ENCODE measurements at places on chromosomes 13 and 19. TPM values are rescaled to one million over a fixed set of nuclear protein-coding genes. Genes with fewer than 3 reads are reported as not detected.

- no peak for DNase-seq
These were observed 15.4 kb upstream of the ZNF681 start for GRCh38 chr19:23774106-23774505.

DNA sequence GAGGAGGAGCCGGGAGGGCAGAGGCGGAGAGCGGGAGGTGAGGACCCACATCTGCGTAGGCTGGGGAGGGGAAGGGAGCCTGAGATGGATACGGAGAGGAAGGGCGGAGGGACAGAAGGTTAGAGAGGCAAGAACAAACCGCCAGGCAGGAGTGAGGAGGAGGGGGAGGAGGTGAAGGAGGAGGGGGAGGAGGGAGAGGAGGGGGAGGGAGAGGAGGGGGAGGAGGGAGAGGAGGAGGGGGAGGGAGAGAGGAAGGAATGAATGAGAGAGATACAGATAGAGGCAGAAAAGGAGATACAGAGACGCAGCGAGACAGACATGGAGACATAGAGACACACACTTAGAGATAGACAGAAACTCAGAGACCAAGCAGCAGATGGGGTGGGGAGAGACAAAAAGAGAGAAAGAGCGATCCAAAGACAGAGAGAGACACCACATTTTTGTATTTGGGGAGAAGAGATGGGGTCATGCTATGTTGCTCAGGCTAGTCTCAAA lies 782 bp upstream of the CA11 start:
- no peak for DNase-seq

- DNase-seq, result no peak
These were observed 195.5 kb downstream of the RGCC start for GRCh38 chr13:41652735-41653361.

URAD gene
- total RNA-seq, result not detected

DNA sequence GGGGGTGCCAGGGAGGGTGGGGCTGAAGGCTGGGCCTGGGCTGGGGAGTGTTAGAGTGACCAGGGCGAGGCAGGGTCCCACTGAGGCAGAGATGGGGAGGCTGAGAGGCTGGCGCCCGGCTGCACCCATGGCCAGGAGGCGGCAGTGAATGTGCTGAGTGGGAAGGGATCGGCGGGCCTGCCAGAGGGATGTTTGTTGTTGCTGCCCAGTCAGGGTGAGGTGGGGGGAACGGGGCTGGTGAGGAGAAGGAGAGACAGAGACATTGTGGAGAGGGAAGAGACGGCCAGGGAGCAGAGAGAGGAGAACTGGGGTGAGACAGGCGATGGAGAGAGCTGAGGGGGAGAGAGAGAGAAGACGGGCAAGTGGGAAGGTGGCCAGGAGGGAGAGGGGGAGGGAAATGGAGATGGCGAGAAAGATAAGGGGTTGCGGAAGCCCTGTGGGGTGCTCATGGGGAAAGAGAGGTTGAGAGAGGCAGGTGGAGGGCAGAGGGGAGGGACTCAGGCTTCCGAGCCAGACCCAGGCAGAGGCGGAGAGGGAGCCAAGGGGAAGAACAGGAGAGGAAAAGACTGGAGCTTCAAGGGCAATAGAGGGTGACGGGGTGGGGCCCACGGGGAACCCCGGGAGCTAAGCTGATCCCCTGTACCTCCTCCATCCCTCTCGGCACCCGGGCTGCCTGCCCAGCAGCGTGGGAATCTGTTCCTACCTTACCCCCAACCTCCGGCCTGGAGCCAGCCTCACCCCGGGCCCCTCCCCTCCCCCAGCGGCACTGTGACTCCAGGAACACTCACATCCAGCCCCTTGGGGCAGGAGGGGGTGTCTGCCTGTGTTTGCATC lies 690 bp upstream of the B3GNT8 start:
- peak; percentile 26 for DNase-seq

DNA sequence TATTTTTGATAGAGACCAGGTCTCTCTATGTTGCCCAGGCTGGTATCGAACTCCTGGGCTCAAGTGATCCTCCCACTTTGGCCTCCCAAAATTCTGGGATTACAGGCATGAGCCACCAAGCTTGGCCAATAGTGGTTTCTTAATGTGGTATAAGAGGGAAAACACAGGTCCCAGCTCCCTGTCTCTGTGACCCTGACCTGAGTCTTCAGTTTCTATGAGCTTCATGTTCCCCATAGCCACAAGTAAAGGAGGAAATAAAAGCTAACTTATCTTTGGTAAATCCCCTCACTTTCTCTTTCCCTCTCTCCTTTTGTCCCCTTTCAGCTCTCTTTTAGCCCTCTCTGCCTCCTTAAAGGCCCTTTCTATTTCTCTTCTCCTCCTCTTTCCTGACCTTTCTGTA lies 50.3 kb downstream of the ABCC4 start:
- no peak for DNase-seq

DNA sequence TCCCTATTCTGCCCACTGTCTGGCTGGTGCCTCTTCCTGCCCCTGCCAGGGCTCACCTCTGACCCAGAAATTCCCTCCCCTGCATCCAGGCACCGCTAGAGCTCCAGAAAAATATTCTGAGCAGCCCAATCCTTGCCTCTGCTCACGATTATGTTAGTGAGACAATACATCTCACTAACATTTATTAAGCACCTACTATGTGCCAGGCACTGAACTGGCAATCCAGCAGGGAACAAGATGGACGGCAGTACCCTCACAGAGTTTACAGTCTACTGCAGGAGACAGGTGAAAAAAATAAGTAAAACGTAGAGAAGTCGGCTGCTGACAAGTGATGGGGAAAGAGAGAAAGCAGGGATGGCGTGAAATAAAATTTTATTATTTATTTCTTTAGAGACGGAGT lies 5.5 kb downstream of the TINCR start:
- no peak for DNase-seq

GRCh38 chr13:112330479-112331381 lies 45.4 kb upstream of the SPACA7 start:
- DNase-seq, result no peak

GRCh38 chr19:48685583-48685982 lies 10.2 kb upstream of the FUT2 start:
- no peak for DNase-seq

DNA sequence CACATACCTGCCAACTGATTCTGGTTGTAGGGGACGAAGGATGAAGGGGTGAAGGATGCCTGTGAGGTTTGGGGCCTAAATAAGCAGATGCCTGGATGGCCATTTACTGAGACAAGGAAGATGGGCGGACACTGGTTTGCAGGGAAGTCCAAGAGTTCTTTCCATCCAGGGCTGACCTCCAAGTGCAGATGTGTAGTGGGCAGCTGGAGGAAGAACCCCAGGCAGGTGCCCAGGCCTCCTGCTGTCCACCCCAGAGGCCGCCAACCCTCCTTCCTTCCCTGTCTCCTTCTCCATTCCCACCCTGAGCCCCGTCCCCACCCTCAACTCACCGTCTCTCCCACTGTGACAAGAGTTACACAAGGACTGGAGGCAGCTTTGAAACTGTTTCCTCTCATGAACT lies 171.5 kb downstream of the KATNAL1 start:
- no peak for DNase-seq

DNA sequence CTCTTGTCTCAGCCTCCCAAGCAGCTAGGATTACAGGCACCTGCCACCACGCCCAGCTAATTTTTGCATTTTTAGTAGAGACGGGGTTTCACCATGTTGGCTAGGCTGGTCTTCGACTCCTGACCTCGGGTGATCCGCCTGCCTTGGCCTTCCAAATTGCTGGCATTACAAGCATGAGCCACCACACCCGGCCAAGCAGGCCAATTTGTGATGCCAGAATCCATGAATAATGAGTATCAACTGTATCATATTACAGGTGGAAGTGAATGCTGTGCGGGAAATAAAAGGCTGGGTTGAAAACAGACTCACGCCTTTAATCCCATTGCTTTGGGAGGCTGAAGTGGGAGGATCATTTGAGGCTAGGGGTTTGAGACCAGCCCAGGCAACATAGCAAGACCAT lies 3.6 kb upstream of the NFILZ start:
- no peak for DNase-seq

GRCh38 chr13:33026489-33027152 lies 10.4 kb downstream of the KL start:
- DNase-seq, result no peak

PRODH2 gene
- total RNA-seq, result not detected

ZNF221 gene
- total RNA-seq, result 3.4 TPM

CYP4F8 gene
- not detected for total RNA-seq

DNA sequence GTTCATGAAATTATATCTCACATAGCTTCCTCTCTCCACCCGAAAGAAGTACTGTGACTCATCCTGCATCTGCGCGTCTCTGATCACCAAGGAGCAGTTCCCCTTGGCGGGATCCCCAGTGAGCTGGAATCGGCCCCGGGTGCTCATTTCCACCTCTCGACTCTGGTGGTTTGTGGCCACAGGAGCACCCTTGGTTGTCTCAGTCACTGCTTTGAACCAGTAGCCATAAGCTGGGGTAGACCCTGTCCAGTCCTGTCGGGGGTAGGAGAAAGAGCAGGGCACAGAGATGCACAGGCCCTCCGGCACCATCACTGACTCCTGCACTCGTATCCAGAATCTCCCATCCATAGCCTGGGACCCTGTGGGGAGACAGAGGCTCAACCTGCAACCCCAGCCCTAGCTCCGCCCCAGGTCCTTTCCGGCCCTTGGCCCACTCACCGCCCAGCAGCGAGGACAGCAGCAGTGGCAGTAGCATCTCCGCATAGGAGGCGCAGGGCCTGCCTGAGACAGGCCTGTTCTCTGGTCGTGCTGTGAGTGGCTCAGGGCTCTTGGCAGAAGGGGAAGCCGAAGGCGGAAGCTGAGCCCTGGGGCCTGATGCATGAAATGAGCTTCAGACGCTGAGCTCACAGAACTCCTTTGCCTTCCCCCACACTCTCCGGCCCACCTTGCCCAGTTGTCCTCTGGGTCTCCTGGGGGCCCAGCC lies at the start of gene SIGLEC10:
TSS of gene SIGLEC10 (minus strand) at position 536 of the 703 bp plus-strand sequence. CDS start at position 475, 61 bp downstream.
- DNase-seq, result peak; percentile 62

DNA sequence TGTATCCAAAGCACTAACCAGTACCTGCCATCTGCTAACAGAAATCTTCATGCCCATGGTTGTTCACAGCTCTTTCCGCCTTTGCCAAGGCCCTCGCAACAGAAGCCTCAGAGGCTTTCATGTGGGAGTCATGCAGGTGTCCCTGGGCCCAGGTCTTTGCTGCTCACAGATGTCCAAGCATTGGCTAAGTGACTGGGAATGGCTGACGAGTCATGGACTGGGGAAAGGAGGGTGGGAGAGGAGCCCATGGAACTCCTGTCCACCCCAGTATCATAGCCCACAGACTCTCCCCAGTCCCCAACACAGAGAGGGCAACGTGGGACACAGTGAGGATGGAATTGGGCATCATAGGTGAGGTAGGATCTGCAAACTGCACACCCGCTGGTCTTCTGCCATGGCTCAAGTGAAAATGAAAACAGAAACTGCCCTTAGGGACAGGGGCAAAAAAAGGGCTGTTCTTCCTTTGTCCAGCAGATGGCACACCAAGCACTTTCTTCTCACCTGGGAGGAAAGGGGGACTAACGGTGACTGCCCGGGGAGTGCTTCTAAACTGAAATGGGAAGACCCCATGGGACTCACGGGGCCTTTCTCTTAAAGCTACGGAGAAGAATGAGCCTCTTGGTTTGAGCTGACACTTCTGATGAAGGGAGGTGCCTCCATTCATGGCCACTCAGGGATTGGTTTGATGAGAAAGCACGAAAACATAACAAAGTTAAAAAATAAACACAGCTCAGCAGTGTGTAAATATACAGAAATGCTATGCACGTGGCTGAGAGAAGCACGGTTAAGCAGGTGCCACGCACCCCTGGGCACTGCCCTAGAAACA lies 11.1 kb upstream of the DHRS12 start:
- peak; percentile 81 for DNase-seq

- DNase-seq, result no peak
These were observed 3.9 kb downstream of the MBNL2 start for GRCh38 chr13:97226013-97226412.

- DNase-seq, result no peak
These were observed 216.6 kb upstream of the SLC10A2 start for GRCh38 chr13:103282571-103283450.

DNA sequence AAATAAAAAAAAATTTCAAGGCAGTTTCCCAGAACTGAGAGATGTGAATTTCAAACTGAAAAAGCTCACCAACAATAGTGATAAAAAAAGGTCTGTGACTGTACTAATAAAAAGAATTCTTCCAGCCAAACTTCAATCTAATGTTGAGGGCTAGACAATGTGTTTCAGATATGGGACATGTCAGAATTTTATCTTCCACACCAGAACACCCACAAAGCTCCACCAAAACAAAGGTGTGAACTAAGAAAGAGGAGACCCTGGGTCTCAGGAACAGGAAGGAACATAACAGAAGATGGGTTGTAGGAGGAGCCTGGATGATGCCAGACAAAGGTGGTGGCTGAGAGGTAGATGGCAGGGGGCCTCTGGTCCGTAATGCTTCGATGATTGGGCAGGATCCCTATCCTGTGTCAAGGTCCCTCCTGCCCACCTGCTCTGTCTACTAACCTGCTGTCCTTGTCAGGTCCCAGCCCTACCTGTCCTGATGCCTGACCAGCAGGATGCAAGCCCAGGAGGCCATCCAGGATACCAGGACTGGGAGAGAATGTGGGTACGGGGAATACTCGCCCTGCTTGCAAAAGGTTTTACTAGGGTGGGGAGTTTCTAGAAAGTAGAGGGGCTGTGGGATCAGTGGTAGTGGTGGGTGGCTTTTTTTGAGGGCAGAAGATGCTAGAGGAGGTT lies 4.5 kb downstream of the MZF1 start:
- DNase-seq, result no peak

DNA sequence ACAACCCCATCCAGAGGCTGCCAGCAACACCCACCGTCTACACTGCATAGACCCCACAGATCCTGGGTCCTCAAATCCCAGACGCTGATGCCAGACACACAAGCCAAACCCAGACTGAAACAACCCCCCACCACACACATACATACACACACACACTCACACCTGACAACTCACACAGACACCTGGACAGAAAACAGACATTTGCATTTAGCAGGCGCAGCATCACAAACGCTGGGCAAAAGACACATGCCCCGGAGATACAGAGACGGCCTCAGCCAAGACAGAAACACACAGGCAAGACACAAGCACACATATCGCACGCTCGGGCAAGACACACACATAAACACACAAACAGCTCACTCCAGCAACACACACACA lies 1.3 kb downstream of the BBC3 start:
- DNase-seq, result no peak

DNA sequence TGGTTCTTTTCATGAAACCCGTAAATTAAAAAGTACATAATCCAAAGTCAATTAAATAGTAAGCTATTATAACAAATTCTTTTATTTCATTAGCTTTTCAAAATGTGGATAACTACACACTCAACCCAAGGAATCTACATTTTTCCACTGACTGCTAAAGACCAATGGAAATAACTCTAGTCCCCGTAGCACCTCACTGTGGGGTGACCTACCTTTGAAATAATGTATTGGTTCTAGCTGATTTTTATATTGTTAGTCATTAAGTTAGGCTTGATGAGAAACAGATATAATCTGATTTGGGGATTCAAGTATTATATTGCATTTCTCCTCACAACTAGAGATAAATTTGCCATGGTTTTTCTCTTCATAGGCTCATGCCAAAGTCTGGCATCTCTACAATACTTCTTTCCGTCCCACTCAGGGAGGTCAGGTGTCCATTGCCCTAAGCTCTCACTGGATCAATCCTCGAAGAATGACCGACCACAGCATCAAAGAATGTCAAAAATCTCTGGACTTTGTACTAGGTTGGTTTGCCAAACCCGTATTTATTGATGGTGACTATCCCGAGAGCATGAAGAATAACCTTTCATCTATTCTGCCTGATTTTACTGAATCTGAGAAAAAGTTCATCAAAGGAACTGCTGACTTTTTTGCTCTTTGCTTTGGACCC lies 37.3 kb downstream of the KL start:
- no peak for DNase-seq

- no peak for DNase-seq
These were observed 731.7 kb upstream of the GPC6 start for GRCh38 chr13:92494915-92495314.

- no peak for DNase-seq
These were observed 424.5 kb downstream of the PCDH9 start for GRCh38 chr13:66805657-66806056.
